CD4-positive, alpha-beta T cell treated with Interleukin-4 for 1 hour (primary cell): ENCODE measurements at places on chromosomes 1 and 21.

DNA sequence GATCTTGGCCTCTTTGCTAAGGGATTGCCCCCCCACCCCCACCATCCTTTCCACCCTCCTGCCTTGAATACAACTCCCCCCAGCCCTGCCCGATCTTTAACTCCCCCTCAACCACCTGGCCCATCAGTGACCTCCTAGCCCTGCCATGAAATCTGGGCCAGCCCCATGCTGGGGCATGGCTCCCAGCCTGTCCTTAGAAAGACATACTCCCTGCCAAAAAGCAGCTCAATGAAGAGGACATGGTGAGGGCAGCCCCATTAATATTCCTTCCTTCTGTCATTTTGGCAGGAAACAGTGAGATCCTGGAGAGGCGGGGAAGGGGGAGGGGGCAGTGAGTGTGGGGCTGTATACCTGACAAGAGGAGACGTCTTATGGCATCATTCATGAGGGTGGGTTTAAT, 66.8 kb upstream of the DISP3 start:
- DNase-seq, result no peak

DNA sequence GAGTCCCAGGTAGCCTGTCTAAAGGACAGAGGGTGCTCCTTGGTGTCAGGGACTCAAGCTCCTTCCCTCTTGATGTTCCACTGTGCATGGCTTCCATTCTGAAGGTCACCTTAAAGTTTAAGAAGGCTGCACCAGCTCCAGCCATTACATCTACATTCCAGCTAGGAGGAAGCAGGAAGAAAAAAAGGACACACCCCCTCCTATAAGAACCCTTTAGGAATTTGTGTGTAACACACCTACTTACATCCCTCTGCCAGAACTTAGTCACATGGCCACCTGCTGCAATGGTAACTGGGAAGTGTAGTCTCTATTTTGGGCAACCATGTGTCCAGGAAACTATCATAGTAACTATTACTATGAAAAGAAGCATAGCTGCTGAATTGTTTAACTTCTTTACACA, 161.6 kb upstream of the KLHDC7A start:
- no peak for DNase-seq

DNA sequence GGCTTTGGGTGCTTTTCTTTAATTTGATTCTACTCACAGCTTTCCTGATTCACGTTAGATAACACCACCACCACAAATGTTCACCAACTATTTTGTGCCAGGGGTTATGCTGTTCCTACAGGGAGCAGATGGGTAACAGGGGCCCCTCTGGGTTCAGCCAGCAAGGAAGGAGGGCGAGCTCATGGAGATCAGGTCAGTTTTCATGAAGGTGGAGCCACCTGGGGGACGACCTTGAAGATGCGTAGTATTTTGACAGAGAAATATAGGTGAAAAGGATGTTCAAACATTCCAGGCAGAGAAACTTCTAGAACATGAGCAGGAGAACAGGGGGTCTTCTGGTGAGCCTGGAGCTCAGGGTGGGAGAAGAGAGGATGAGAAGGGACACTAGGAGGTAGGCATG, 28.9 kb downstream of the KIAA0040 start:
- DNase-seq, result no peak

DNA sequence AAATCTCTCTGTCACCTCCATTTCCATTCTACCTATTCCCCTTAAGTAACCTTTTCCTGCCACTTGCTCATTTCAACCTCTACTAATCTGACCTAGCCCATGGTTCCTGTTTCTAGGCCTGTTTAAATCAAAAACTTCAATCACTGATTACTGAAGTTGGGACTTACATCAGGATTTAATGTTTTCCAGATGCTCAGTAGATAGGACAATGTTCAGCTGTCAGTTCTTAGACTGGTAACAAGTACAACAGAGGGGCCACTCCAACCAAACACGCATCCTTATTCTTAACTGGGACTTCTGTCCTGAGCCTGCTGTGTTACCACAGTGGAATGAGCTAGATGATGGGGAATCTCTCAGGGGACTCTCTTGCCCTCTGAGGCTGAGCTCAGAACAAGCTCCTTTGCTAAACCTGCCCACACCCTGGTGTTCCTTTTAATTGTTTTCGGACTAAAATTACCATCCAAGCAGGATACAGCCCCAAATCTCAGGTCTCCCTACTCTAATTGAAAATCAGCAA, 974.6 kb downstream of the TTLL7 start:
- DNase-seq, result no peak

- DNase-seq, result no peak
These were observed 21.1 kb downstream of the MEGF6 start for GRCh38 chr1:3590139-3590763.

GRCh38 chr1:214637722-214638458, 34.9 kb downstream of the CENPF start:
- DNase-seq, result no peak

- no peak for DNase-seq
These were observed 52.6 kb downstream of the GLIS1 start for GRCh38 chr1:53686091-53686964.

- no peak for DNase-seq
These were observed 18.4 kb downstream of the RSPO1 start for GRCh38 chr1:37616330-37616729.

- no peak for DNase-seq
These were observed 73.3 kb downstream of the MDM4 start for GRCh38 chr1:204589409-204590038.

DNA sequence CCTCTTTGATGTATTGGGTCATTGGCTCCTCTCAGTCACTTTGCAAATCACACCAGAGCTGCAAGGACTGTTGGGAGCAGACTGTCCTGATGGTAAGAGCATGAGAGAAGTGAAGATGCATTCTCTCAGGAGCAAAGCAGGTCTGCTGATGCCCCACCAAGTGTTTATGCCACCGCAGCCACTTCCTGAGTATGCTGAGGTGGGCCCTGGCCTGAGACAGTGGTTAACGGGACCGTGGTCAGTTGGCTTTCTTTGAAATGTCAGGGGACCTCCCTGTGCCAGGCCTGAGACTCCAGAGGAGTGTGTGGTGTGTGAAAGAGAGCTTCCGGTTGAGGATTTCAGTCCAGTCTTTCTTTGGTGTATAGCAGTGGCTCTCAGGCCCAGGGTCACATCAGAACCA, 79.4 kb downstream of the SPATA46 start:
- no peak for DNase-seq

GRCh38 chr1:212367474-212368072, 47.1 kb downstream of the PACC1 start:
- DNase-seq, result no peak

DNA sequence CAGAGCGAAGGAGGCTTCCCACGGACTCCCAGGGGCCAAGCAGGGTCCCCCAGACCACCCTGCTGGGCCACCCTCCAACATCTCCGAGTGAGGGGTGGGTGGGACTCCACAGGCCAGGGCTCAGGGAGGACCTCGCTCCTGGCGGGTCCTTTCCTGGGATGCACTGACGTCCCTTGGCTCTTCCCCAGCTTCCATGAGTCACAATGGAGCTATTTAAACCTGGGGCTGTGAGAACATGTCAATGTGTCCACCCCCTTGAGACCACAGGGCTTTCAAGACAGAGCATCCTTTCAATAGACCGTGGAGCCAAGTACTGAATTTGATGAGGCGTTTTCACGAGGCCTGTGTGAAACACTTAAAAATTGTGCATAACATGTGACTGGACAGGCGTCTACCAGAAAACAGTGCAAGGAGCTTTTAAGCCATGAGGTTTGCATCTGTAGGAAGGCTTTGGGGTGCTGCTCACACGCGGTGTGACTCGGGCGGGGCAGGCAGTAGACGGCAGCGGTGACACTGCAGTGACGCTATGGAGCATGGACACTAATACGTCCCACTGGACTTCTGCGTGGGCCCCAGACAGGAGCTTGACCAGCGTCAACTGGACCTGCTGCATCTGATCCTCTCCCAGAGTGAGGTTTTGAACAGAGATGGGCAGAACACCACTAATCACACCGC, 24.1 kb upstream of the NPHP4 start:
- DNase-seq, result no peak
